NCI-H510A treated with DMSO at 0.1 percent for 48 hours (cell line): ENCODE measurements at places on chromosomes 16 and 17.

GRCh38 chr17:48181653-48182052 lies 74.1 kb downstream of the SNX11 start:
- peak; percentile 100 for DNase-seq

- no peak for DNase-seq
These were observed 2.0 kb upstream of the GRIN2C start for GRCh38 chr17:74861662-74862107.

DNA sequence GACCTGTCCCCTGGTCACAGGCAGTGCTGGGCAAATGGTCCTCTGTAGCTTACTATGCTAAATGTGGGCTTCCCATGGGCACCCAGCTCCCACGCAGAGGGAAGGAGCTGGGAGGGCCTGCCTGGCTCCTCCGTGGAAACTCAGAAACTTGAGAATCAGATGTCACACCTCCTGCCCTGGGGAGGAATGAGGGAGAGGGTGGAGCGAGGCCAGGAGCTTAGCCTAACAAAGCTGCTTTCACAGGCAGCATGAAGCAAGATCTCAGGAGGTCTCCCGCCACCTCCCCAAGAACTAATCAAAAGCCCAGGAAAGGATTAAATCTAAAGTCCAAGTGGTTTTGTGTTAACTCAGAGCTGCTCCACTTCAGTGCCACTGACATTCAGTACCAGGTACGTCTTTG lies 33.6 kb upstream of the XYLT2 start:
- no peak for DNase-seq

DNA sequence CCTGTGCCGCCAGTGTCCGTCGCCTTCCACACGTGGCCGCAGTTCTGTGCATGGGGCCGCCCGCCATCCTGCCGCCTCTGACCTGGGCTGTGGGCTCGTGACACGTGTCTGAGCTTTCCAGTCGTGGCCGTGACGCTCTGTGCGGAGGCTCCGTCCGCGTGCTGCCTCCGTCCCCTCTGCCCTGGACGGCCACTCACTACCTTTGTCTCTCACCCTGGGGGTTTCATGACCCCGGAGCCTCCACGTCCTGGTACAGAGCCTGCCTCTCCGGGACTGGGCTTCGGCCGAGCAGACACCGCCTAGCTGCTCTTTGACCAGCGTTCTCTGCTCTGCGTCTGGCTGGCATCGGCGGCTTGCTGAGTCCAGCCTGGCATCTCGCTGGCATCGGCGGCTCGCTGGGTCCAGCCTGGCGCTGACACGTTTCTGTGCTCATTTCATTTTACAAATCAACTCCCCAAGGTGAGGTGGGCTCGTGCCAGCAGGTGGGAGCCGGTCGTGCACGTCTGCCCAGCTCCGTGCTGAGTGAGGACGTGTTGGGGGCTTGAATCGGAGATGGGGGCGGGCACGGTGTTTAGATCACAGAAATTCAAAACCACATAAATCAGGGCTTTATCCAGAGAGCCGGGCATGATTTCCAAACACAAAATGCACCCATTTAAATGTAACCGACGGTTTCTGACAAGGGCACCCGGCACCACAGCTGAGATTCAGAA lies 44.3 kb upstream of the GNG13 start:
- DNase-seq, result no peak

GRCh38 chr17:50815400-50815799 lies 20.0 kb upstream of the WFIKKN2 start:
- no peak for DNase-seq

DNA sequence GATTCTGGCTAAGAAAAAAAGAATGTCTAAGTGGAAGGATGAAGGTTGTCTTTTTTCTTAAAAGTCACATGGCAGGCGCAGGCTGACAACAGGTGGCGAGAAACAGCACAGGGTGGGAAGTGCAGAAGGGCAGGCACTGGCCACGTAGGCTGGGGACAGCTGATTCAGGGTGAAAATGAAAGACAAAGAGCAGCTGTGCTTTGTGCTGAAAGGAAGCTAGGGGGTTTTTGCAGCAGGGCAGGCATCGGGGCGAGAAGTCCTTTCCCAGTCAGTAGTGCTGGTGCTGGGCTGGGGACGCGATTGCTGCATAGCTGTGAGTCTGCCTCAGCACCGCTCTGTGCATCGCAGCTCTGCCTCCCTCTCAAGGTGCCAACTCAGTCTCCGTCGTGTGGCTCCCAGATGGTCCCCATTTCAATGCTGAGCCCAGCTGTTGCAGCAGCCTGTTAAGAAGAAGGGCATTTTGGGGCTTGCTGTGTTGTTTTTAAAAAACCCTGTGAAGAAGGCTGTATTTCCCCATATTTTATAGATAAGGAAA lies 183.1 kb upstream of the CCL2 start:
- DNase-seq, result no peak

- DNase-seq, result no peak
These were observed 50.0 kb downstream of the KCNJ18 start for GRCh38 chr17:21742326-21742725.
